Thoracic aorta (tissue), 2 donors: ENCODE measurements at places on chromosomes 5 and 9. TPM values are rescaled to one million over a fixed set of nuclear protein-coding genes. Genes with fewer than 3 reads are reported as not detected.

GRCh38 chr9:114697951-114698351 lies 16.0 kb upstream of the TEX48 start:
- no peak overlapping the region for H3K27ac ChIP-seq
- H3K4me1 ChIP-seq = no peaks in the 10 kb centered on the region
- no peaks in the 10 kb centered on the region for H3K36me3 ChIP-seq
- no peak overlapping the region for H3K4me3 ChIP-seq
- DNase-seq = no peak

GRCh38 chr9:79592726-79593493 lies 21.1 kb downstream of the TLE4 start:
- DNase-seq = no peak
- H3K27me3 ChIP-seq = no peaks in the 10 kb centered on the region
- H3K4me3 ChIP-seq = no peak overlapping the region

DNA sequence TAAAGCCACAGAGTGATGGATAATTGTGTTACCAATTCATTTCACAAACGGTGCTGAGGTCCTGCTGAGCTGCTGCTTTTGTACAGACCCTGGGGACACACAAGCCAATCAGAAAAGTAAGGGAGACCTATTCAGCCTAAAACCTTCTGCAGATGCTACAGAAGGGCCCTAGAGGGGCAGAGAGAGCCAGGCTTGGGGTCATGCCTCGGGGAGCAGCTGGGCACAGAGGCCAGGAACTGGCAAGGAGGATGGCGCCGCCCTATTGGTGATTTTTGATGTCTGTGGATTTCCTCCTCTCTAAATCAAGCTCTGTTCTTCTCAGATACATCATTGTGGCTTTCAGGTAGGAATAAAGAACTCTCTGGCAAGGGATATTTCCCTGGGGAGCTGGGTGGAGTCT lies 181.9 kb downstream of the ZNF462 start:
- H3K4me1 ChIP-seq = no peaks in the 10 kb centered on the region
- no peak for DNase-seq
- no peaks in the 10 kb centered on the region for H3K36me3 ChIP-seq
- H3K27ac ChIP-seq = no peak overlapping the region
- no peak overlapping the region for H3K4me3 ChIP-seq
- no peaks in the 10 kb centered on the region for H3K27me3 ChIP-seq

- no peaks in the 10 kb centered on the region for H3K27me3 ChIP-seq
- DNase-seq = no peak
- no peaks in the 10 kb centered on the region for H3K4me1 ChIP-seq
- no peak overlapping the region for H3K4me3 ChIP-seq
Observed at GRCh38 chr5:138077064-138077696, 6.7 kb upstream of the WNT8A start.

GRCh38 chr9:30507166-30507565 lies 1877.3 kb upstream of the ACO1 start:
- no peak overlapping the region for H3K27ac ChIP-seq
- DNase-seq = no peak
- no peaks in the 10 kb centered on the region for H3K36me3 ChIP-seq
- H3K4me1 ChIP-seq = no peaks in the 10 kb centered on the region

DNA sequence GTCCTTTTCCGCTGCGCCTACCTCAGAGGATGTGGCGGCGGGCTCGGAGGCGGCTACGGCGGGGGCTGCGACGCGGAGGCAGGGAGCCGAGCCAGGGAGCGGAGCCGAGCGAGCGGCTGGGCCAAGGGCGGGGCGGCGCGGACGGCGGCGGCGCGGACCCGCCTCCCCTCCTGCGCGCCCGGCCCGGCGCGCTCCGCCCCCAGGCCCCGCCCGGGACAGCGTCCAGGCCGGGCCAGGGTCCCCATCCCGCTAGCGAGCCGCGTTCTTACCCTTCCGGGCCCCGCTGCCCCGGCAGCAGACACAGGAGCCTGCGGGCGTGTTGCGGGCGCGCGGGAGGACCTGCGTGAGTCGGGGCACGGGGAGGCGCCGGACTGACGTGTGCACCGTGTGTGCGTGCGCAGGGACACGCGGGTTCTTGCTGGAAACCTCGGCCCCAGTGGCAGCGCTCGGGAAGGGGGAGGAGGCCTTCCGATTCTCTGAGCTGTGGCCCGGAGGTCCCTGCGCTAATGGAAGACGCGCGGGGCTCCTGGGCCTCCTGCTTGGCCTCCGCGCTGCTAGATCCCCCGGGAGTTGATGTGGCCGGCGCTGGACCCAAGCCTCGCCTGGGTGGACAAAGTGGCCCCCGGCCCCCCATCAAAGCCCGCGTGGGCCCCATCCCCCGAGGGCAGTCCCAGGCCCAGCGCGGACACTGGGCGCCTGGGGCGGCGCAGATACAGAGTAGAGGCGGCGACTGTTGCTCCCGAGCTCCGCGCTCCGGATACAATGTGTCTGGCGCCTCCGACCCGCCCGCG lies at the start of gene VDAC1:
TSS of gene VDAC1 (minus strand) at position 350 of the 791 bp plus-strand sequence. CDS start 11,963 bp downstream, outside the sequence.
- H3K4me1 ChIP-seq = peaks cover 47% of the 10 kb centered on the region
- DNase-seq = peak; percentile 64
- H3K27me3 ChIP-seq = no peaks in the 10 kb centered on the region
- H3K4me3 ChIP-seq = peak within 1 kb of the TSS; percentile 95

- no peaks in the 10 kb centered on the region for H3K36me3 ChIP-seq
- H3K27ac ChIP-seq = no peak overlapping the region
- DNase-seq = no peak
- no peaks in the 10 kb centered on the region for H3K4me1 ChIP-seq
- no peak overlapping the region for H3K4me3 ChIP-seq
Observed at GRCh38 chr9:135399000-135399649, 80.5 kb upstream of the PPP1R26 start.

CCDC180 gene
- 5.8 TPM for total RNA-seq

IRX4 gene
- not detected for total RNA-seq

DNA sequence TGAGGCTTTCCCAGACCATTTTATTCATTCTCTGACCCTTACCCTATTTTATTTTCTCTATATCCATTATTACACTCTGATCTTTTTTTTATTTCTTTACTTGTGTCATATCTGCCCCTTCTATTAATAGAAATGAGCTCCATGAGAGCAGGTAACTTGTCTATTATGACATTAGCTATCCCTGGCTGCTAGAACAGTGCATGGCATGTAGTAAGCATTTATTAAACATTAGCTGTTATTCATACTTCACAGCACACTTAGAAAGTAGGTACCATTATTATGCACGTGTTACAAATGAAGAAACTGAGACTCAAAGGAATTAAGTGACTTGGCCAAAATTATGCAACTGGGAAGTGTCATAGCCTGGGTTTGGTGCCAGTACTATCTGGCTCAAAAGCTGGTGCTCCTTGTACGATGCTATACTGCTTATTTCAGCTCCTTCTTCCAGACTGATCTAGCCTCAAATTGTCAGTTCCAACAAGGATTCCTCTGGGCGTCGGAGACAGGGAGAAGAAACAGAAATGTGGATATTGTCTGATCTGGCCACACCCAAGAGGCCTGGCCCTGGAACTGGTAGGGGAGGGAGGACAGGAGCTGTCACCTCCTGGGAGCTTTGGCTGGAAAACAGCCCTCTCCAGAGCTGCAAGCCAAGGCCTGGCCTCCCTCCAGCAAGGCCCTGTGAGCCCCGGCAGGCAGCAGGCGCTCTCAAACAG lies 10.8 kb upstream of the NIPAL4 start:
- H3K27me3 ChIP-seq = no peaks in the 10 kb centered on the region
- H3K36me3 ChIP-seq = no peaks in the 10 kb centered on the region
- no peak overlapping the region for H3K4me3 ChIP-seq
- no peak for DNase-seq

DNA sequence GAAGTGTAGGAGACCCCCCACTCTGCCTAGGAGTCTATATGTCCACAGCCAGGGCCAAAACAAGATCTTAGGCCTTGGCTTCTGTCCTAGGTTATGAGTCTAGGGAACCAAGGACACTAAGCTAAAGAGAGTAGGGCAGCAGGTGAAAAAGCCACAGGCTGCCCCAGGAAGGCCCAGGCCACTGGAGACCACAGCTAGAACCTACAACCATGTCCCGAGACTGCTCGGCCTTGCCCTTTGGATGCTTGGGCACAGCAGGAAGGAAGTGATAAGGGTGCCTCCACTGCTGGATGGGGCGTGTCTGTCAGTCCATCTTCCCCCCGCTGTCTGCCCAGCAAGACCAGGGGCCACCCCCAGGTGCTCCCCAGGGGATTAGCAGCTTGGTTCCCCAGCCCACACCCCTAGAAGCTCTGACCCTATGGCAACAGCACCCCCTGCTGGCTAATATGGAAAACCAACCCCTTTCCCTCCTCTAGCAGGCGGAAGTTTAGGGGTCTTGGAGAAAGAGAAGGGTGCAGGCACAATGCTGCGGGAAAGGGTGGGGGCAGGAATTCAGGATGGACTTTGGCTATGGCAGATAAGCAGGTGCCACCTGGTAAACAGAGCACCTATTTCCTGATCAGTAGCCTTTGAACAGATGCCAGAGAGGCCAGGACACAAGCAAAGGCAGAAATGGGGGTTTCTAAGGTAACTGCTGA lies 10.5 kb upstream of the IRF1 start:
- no peaks in the 10 kb centered on the region for H3K36me3 ChIP-seq
- no peak for DNase-seq
- H3K27me3 ChIP-seq = no peaks in the 10 kb centered on the region
- no peak overlapping the region for H3K4me3 ChIP-seq
- H3K4me1 ChIP-seq = peaks cover 18% of the 10 kb centered on the region
